CD8-positive, alpha-beta T cell (primary cell): ENCODE measurements at places on chromosomes 13 and 19.

DNA sequence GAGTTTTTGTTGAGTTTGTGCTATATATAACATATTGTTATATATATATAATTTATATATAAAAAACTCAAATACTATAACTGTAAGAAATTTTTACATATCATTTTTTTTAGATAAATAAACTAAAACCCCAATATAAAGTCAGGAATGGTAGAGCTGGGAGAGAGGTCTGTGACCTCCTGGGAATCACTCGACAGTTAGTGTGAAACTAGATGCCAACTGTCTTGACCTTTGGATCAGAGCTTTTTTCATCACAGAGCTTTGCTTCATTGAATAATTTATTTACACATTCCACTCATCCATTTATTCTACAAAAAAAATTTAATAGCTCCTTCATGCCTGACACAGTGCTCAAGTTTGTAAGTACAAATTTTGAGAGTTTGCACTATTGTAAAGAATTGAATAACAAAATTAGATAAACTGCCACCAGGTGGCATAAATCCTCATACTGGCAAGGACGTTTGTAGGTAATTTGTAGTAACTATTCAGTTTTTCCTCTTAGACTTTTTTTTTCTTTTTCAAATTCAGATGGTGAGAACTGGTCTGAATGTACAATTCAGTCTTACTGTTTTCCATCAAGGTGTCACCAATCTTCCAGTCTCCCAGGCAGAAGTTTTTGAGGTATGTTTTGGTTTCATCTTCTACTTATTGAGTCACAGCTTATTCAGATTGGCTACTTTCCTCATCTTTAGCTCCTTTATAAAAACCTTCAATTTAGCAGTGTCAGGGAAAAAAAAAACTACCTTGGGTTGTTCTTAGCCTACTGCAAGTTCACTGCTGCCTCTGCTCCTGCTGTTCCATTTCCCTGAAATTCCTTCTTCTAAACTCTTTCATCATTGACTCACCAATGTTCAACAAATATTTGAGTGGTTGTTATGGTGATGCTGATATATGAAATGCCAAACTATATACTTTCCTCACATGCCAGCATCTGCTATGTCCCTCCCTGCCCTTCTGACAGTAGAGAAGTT, 28.7 kb downstream of the LACC1 start:
- no peak for DNase-seq

- DNase-seq = no peak
These were observed 1068.1 kb upstream of the PCDH20 start for GRCh38 chr13:62483774-62484173.

DNA sequence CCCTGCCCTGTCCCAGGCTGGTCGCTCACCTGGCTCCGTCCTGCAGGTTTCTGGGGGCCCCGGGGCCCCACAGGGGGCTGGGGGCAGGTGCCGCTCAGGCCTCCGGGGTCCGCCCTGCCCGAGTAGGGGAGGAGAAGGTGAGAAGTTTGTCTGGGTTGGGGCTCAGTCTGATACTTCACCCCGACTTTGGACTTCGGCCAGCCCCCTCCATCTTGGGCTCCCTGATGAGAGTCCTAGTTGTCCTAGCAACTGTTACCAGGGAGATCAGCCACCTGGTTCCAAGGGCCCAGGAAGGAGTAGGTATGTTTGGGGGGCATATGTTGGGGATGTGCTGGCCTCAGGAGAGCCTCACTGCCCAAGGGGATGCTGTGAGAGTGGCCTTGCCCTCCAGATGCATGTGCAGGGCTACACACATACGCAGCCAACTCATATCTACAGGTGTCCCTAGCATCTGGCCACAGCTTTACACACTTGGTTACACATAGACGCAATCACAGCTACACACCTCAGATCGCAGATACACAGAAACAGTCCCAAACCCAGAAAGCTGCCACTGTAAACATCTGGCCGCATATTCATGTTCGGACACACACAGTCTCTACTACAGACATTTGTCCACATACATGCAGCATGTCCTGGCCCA, 3.4 kb downstream of the NUMBL start:
- no peak for DNase-seq

- no peak for DNase-seq
These were observed 5.2 kb upstream of the SRRM5 start for GRCh38 chr19:43606569-43607229.

DNA sequence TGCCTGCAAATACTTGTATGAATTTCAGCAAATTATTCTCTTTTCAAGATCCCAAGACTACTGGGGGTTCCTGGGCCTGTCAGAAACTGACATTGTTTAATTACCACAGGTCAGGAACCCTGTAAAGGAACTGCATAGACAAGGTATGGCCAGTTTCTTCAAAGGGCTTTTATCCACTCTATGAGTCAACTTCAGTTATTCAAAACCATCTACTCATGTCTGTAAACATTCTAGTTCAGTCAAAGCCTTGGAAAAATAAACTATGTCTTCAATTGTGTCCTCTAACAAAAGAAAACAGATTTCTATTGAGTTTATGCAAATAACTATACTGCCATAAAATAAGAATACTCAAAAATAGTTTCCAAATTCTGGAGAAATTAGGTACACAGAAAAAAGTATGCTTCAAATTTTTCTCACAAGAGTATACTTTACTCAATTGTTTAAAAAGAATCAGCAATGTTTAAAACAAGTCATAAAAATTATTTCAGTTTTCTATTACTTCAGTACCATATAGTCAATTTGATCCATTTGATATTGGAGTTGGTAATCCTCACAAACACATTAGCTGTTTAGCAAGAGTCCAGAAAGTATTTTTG, 486.4 kb upstream of the PCDH20 start:
- DNase-seq = no peak

DNA sequence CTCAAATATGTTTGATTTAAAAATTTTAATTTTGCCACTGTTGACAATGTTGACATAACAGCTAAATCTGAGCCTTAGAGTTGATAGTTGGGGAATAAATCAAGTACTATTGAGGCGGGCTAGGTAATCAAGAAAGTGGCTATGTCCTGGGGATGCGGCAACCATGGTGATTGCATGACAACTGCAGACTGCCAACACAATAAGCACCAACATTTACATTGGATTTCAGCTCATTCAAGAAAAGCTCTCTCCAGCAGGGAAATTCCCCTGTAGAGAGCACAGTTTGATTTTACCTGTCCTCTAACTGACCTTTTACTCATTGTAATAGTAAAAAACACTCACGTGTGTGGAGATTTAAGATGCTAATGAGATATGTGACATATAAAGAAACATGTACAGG, 63.1 kb downstream of the ZNF100 start:
- no peak for DNase-seq

DNA sequence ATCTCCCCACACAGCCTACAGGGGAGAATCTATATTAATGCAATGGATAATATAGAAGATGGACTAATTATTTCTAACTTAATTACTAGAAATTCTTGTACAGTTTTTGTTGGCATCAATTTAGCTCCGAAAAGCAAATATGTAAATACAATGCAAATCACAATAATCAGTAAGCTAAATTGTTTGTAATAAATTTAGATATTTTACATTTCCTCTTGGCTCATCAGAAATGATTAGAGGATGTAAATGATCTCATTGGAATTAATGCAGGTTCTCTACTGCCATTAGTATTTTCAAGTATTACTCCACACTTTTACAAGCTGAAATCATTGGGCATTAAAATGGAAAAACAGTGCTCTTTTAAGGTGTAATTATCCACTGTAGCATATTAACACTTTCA, 741.8 kb upstream of the MIR17HG start:
- no peak for DNase-seq

DNA sequence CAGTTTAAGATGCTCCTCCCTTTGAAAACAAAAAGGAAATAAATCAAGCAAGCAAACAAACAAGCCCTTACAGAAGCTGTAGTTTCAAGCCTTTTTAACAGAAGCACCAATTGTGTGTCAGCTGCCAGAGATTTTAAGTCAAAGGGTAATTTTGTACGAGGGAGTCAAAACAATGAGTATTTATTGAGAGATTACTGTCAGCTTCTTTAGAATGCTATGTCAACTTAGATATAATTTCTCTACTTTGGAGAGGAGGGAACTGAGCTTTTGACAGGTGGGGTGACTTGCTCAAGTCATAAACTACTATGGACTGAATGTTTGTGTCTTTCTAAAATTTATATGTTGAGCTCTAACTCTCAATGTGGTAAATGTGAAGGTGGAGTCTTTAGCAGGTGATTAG, 10.5 kb upstream of the CBY2 start:
- no peak for DNase-seq

DNA sequence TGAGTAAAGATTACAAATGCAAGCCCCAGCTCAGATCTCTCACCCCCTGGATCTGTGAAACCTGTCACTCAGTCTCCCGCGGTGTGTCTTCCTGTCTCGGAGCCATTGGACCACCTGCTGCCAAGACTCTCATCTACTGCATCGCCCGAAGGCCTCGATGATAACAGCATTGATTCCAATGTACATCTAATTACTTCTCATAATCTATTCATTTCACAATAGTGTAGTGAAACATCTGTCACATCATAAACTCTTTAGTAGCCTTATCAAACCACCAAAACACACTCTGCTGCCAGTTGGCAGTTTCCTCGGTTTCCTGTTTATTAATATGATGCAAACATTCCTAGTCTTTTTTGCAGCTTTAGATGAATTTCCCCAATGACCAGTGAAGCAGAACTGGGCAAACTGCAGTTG, 220.3 kb downstream of the POU4F1 start:
- DNase-seq = no peak

DNA sequence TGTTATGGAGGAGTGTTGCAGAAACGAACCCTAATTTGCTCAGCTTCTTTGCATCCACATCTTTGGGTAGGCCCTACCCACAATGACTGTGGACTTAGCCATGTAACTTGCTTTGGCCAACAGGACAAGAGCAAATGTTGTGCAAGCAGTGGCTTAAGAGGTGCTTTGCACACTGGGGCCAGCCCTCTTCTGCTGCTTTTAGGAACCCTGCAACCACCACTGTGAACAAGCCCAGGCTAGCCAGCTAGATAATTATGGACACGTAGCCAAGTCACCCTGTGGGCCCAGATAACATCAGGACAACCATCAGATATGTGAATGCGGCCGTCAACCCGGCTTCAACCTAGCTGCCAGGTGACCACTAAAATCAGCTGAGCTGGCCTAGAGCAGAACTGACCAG, 17.1 kb downstream of the C19orf47 start:
- no peak for DNase-seq

DNA sequence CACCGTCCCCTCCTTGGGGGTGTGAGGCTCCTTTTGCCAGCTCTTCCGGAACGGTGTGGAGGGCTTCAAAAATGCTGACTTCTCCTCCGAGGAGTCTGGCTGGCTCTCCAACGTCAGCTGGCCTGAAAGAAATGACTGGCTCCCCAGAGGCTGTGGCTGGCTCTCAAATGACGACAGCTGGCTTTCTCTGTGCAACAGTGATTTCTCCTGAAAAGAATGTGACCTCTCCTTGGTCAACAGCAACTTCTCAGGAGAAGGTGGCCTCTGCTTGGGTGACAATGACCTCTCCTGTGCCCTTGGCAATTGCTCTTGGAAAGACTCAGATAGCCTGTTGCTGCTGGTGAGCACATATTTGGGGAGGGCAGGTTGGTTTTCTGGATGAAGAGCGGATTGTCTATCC, 29.2 kb downstream of the ONECUT3 start:
- DNase-seq = no peak

DNA sequence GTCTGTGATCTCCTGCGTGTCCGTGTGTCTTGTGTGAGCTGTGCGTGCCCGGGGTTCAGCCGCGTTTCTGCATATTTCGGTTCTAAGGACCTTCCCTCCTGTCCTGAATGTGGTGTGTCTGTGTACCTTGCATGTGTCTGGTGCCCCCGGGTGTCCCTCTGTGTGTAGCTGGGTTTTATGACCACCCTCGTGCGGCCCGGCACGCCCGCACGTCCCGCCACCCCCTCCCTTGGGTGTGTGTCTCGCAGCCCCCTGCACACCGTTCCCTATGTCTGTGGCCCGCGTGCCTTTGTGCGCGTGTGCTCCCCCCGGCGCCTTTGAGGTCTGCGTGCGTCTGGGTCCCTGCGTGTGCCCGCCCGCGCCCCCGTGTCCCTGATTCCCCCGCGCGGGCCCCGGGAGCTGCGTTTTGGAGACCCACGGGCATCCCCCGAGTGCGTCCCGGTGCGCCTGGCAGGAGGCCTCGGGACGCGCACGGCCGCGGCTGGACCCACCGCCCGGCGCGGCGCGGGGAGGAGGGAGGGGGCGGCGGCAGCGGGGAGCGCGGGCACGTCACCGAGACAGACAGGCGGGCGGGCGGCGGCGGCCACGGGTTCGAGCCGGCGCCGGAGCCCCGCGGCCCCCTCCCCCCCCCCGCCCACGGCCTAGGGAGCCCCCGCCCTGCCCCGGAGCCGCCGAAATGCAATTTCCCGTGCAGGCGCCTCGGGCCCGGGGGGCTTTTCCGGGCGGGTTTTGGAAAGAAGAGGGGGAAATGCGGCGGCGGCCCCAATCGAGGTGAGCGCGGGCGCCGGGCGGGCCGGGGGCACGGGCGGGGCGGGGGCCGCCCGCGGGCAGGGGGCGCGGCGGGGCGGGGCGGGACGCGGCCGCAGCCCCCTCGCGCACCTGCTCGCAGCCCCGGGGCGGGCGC, 12.0 kb upstream of the NANOS3 start:
- DNase-seq = peak; percentile 56

DNA sequence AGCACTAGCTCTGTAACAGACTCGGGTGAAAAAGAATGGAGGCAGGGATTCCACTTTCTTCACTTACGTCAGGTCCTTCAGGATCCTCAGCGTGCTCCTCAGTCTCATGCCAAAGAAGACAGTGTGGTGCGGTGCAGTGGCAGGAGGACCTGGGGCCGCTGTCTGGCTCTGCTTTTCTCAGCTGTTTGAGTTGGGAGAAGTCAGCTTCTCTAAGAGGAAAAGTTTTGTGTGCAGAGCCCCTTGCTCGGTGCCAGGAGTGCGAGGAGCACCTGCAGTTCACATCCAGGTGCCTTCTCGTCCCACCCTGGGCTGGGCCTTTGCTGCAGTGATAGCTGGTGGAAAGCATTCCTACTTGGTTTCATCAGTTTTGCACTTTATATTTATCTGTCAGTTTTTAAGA, 77.9 kb upstream of the TEX29 start:
- no peak for DNase-seq

GRCh38 chr13:78183732-78184131, 265.1 kb upstream of the EDNRB start:
- no peak for DNase-seq

GRCh38 chr19:6772028-6772865, at the start of gene VAV1:
VAV1 (plus strand) TSS chr19:6772708; CDS start chr19:6772808, 100 bp downstream.
- DNase-seq = peak; percentile 91

DNA sequence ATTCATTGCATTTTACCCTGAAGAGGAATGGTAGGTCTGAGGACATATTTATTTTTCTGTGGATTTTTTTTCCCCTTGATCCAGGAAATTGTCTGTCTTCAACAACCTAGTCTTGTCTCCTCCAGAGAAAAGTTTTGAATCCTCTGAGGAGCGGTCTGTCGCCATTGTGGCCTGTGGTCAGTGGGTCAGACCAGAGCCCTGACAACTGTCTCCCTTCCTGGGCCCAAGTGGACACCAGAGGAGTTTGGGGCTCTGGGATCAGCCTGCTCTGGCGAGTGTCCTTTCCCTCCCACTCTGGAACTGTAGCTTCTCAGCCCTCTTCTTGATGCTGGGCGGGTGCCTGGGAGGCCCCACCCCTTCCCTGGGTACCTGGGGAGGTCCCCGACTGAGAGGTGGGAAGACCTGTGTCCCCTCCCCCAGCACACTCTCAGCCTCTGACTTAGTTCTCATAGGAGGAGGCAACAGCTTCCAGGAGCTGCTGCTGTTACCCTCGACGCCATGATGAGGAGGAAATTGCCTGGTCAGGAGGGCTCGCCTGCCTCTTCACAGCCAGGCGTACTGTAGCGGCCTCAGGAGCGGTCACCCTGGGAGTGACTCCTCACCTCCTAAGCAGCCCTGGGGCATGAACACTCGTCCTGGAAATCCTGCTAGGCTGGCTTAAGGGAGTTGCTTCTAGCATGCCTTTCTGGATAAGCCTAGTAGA, 110.3 kb downstream of the GGACT start:
- DNase-seq = no peak

GRCh38 chr19:7795555-7796161, 32.6 kb downstream of the CLEC4M start:
- DNase-seq = no peak
